ENCODE measurements at places on chromosomes 7 and 10. TPM values are rescaled to one million over a fixed set of nuclear protein-coding genes. Genes with fewer than 3 reads are reported as not detected.

Gene OR9A4
- polyA plus RNA-seq = not detected

Gene C10orf67
- polyA plus RNA-seq = not detected

- DNase-seq = no peak
Observed at GRCh38 chr10:75402486-75403143, 1.1 kb upstream of the ZNF503 start.

DNA sequence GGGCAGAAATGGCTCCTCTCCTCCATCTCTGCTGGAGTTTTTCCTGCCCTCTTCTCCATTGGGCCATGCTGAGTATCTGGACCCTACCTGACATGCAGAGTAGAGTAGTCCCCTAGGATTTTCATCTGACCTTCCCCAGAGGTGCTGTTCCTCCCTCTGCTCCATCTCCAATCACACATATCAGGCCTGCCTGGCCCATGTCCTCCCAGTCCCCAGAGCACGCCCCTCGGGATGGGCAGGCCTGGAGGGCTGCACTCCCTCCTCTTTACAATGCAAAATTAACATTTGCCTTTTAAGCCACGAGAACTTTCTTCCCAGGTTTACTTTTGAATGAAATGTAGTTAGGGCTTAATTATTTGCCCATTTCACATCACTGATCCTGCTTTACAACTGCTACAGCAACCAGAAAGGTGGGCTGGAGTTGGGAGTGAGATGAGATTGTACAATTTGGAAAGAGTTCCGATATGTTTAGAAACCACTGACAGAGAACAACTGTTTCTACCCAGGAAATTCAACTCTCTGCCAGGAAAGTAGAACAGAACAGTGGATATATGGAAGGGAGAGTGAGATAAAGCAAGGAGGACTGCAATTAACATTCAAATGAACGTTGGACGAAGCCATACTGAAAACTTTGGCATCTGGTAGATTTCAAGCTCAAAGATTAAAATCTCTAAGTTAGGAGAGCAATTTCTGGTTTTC, 184.0 kb upstream of the HABP2 start:
- DNase-seq = no peak

DNA sequence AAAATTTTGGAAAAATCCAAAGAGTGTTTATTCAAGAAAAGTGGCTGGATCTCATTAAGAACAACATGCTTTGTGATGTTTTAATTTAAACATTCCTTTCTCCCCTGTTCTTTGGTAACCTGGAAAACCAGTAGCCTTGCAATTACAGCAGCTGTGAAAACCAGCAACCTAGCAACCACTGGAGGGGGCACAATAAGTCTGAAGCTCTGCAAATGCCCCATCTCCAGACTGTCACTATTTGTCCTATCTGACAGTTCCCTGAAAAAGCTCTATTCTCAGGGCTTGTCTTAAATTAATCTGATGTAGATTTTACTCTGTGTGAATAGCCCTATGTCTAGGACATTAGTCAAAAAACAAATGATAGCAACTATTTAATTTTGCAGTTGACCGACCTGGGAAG, 137.6 kb upstream of the THSD7A start:
- no peak for DNase-seq

All from HepG2 (cell line).